Articular chondrocyte of knee joint (primary cell): ENCODE measurements at places on chromosomes 3 and 15. TPM values are rescaled to one million over a fixed set of nuclear protein-coding genes. Genes with fewer than 3 reads are reported as not detected.

MYO1E gene
- 205 and 300 TPM in 2 replicates for total RNA-seq

THAP10 gene
- total RNA-seq: 2.4 and 2.7 TPM in 2 replicates

ARPP21 gene
- not detected in 2 replicates for total RNA-seq

CDCP1 gene
- 1.2 and 1.4 TPM in 2 replicates for total RNA-seq

TATDN2 gene
- 19.5 and 20.5 TPM in 2 replicates for total RNA-seq

ADGRG7 gene
- total RNA-seq: 0.11 TPM in 1 of 2 replicates, not detected in the other

ZBBX gene
- 0.11 TPM in 1 of 2 replicates, not detected in the other for total RNA-seq

PATL2 gene
- total RNA-seq: 0.78 and 0.86 TPM in 2 replicates

RPS17 gene
- 1,179 and 1,708 TPM in 2 replicates for total RNA-seq

RARB gene
- total RNA-seq: 12.0 and 13.4 TPM in 2 replicates

ANKDD1A gene
- 6.4 and 10.6 TPM in 2 replicates for total RNA-seq

COL6A5 gene
- total RNA-seq: not detected in 2 replicates

FAIM gene
- 13.6 and 17.0 TPM in 2 replicates for total RNA-seq

ATOSA gene
- 45.5 and 54.5 TPM in 2 replicates for total RNA-seq

UNC13C gene
- not detected in 2 replicates for total RNA-seq

KIF9 gene
- 6.5 and 7.1 TPM in 2 replicates for total RNA-seq

TMCO5A gene
- not detected in 2 replicates for total RNA-seq

ROPN1 gene
- total RNA-seq: 0.22 TPM in 1 of 2 replicates, not detected in the other

ZNF502 gene
- 5.0 and 8.2 TPM in 2 replicates for total RNA-seq

GYG1 gene
- total RNA-seq: 60.3 and 70.6 TPM in 2 replicates

RBMS3 gene
- total RNA-seq: 123 and 125 TPM in 2 replicates

LRRC2 gene
- total RNA-seq: 10.5 and 18.0 TPM in 2 replicates

RBP2 gene
- total RNA-seq: not detected in 2 replicates

SRGAP3 gene
- total RNA-seq: 4.4 and 6.0 TPM in 2 replicates
